ENCODE measurements at places on chromosomes 3 and 15.

DNA sequence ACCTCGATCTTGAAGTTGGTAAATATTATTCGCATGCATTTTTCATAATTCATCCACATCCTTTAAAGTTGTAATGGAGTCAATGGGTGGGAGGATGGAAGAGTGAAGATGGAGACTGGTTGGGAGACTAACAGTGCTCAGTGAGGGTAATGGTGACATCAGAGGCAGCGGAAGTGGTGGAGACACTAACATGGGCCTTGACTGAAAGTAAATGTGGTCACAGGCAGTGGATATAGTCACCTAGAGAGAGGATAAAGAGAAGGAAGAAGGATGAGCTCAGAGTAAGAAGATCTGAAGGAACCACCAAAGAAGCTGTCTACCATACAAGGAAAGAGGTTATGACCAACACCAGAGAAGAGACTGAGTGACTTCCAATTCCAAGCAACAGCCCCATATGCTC lies 281.6 kb upstream of the STT3B start:
- DNase-seq, result no peak

DNA sequence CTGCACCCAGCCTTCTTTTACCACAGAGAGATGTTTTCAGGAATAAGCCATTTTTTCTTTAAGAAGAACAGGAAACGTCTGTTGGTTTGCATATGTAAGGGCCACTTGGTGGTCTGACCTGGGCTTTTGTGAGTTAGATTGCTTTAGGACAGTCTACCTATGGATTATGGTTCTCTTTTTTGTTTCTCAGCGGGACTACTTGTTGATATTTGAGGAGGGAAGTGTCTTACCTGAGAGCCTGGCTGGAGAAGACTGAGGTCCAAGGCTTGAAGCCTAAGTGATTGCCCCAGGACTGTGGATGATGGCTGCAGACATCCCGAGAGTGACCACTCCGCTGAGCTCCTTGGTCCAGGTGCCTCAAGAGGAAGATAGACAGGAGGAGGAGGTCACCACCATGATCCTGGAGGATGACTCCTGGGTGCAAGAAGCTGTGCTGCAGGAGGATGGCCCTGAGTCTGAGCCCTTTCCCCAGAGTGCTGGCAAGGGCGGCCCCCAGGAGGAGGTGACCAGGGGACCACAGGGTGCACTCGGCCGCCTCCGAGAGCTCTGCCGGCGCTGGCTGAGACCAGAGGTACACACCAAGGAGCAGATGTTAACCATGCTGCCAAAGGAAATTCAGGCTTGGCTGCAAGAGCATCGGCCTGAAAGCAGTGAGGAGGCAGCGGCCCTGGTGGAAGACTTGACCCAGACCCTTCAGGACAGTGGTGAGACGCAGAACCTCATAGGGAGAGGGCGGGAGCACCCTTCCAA lies 3.0 kb downstream of the ZSCAN2 start:
- no peak for DNase-seq

GRCh38 chr3:8845641-8846040 lies 76.2 kb upstream of the OXTR start:
- no peak for DNase-seq

- no peak for DNase-seq
Measured at GRCh38 chr3:191363221-191363620, 32.9 kb upstream of the UTS2B start.

DNA sequence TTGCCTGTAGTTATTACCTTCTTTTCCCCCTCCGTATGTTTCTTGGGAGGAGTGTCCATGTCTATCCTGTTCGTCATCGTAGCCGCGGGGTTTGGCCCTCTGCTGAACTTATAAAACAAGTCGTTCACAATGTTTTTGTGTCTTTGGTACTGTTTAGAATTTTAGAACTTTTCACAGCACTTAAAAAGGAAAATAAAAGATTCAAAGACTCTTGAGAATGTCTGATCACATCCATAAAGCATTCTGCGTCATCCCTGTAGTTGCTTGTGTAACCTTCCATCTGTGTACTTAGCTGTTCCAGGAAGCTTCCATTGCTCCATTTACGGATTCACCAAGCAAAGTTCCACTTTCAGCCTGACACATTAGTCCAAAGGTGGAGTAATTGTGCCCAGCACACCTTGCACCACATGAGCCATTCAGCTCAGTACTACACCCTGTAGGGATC lies 677.1 kb upstream of the NR2F2 start:
- no peak for DNase-seq
